GM04504 (cell line): ENCODE measurements at places on chromosomes 16 and 17.
A peak's percentile ranks its signal among the peaks of the same experiment; 100 is the strongest.

GRCh38 chr16:66342294-66342900 is 24.1 kb upstream of the CDH5 start:
- DNase-seq: no peak

DNA sequence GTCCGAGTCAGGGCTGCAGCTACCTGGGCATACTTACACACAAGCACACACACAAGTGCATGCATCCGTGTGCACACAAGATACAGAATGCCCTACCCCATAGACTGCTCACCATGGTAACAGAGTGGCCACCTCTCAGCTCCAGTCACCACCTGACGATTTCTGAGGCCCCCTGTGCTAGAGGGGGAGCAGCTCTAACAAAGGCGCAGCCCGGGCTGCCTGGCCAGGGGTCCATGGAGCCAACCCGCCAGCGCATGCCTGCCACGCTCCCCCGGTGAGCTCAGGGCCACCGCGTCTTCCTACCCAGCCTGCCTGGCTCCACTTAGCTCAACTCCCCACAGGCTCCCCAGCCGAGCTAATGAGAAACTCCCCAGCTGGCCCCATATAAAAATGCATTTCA is 75.5 kb downstream of the ZNF423 start:
- no peak for DNase-seq

- DNase-seq: no peak
Measured at GRCh38 chr17:63294776-63295175, 151.3 kb downstream of the CYB561 start.

DNA sequence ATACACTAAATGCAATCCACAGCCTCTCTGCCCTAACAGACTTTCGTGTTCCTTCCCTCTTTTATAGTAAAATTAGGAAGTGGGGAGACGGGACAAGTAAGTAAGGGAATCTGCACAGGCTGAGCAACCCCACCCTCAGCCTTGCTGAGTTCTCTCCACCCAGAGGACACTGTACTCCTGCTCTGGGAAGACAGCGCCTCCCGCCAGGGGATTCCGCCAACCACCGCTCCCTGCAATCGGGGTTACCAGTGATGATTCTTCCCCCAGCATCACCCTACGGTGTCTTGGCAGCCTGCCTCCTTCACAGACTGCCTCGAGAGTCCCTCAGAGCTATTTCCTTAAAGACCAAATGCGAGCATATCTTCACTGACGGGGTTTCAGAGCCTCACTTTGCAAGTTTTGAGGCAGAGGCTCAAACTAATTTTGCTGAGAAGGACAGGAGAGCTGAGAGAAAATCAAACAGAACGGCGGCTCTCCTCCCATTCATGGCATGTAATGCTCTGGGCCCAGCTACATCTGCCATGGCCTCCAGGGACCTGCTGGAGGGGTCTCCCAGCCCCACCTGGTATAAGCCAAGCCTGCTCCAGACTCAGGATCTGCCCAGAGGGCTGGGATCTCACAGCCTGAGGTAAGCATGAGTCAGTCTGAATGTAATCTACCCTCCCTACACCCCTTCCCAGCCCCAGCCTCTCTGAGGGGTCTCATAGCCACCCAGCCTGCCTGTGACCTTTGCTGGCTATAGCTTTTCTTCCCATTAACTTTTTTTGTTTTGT is 22.7 kb upstream of the ASGR2 start:
- DNase-seq: no peak

GRCh38 chr17:66272811-66273585 is 29.4 kb upstream of the PRKCA start:
- DNase-seq: peak; percentile 70

GRCh38 chr17:35286120-35286781 is 43.4 kb downstream of the SLFN5 start:
- DNase-seq: no peak

GRCh38 chr17:42210046-42210445 is 15.8 kb upstream of the GHDC start:
- DNase-seq: no peak

GRCh38 chr16:53356478-53357207 is 77.6 kb upstream of the RBL2 start:
- DNase-seq: no peak

GRCh38 chr16:10085078-10085798 is 97.0 kb downstream of the GRIN2A start:
- DNase-seq: no peak

DNA sequence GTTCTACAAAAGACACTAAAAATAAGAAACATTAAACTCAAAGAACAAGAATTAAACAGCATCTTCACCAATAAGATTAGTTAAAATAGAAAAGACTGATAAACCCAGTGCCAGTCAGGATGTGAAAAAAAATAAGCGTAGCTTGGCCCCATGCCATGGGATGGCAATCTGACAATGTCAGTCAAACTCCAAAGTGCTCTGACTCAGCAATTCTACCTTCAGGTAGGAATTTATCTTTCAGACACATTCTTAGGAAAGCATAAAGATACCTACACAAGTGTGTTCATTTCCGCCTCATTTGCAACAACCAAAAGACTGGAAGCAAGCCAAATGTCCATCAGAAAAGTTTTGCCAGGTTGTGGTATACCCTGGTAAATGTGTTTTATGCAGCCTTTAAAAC is 9.1 kb upstream of the MPO start:
- no peak for DNase-seq

DNA sequence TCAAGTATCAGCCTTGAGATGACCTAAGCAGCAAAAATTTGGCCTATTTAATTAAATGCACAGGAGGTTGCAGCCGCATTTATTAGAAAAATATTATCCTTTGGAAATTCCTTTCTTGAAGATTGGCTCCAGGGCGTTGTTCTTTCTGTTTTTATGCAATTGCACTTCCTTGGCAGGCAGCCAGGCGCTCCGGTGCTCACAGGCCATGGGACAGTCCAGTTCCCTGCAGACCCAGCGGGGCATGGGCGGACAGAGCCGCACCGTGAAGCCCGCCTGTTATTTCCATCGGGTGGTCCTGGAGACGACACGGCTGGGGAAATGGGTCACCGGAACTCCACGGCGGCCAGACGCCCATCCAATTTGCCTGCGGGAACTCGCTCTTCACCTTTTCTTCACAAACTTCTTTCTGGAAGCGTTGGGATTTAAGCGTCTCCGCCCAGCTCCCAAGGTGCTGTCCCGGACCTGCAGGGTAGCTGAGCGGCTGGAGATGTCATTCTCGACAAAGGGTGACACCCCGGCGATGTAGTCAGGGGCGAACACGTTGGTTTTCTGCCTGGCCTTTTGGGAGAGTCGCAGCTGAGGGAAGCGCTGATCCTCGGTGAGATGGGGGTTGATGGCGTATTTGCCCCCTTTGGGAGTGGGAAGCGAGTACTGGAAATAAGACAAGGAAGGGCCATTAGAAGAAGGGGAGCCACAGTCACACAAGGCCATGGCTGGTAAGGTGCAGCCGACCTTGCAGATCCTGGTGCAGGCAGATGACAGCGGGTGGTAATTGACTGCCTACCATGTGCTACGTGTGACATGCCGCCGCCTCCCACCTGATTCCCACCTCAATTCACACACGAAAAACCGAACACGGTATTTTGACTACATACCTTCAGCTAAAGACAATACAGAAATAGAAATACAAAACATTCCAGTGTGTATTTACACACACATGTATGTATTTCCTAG is 12.5 kb downstream of the NOB1 start:
- DNase-seq: no peak

DNA sequence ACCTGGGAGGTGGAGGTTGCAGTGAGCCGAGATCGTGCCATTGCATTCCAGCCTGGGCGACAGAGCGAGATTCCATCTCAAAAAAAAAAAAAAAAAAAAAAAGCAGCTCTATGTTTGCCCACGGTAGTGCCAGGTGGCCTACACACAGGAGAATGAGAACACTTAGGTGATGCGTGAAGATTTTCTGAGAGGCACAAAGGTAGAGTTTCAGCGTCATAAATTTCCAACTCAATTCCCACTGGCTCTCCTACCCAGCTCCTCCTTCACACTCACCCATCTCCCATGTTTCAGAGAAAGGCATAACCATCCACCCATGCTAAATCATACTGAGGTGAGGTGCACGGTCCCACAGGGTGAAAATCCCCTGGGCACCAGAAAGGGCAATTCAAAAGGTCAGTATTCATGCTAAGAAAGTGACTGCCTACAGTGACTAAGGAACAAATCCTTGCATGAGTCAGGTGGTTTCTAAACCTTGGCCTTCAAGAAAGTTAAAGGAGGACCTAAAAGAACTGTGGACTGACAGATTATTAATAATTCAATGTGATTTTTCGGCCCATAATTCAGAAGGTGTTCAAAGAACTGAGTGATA is 4.8 kb downstream of the DCAKD start:
- DNase-seq: no peak

- DNase-seq: no peak
Measured at GRCh38 chr17:73390221-73390620, 78.4 kb upstream of the CDC42EP4 start.

DNA sequence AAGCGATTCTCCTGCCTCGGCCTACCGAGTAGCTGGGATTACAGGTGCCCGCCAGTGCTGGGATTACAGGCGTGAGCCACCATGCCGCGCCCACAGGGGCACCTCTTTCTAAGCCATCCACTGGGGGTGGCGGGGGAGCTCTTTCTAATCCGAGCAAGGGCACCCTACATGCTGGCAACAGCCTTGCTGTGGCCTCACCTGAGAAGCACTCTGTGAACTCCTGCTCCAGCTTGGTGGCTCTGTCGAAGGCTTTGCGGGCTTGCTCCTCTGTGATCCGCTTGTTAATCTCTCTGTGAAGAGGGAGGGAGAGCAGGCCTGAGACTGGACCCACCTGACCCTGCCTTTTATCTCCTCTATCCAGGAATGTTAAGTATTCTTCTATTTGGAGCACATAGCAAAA is 11.9 kb upstream of the ASGR1 start:
- DNase-seq: no peak

GRCh38 chr16:23031508-23032098 is 117.6 kb downstream of the USP31 start:
- no peak for DNase-seq

DNA sequence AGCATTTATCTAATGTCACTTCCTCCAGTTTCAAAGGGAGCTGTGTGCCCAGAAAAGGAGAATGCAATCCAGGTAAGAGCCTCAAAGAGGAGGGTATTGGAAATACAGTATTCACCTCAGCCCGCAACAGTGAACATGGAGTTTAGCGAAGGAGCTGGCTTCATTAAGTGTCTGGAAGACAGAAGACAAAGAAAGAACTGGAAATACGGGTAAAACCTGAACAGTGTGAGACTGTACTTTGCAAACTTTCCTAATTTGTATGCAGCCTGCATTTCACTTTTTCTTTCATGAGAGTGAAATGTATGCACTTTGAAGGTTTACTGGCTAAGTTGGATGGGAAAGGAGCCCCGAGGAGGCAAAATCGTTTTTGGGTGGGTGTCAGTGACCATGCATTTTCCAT is 478.4 kb downstream of the HS3ST3B1 start:
- no peak for DNase-seq

- peak; percentile 76 for DNase-seq
Measured at GRCh38 chr17:63406689-63407330, 39.3 kb downstream of the CYB561 start.

- DNase-seq: no peak
Measured at GRCh38 chr17:39175695-39176093, 9.7 kb upstream of the ARL5C start.

GRCh38 chr16:70805787-70806186 is 4.8 kb upstream of the VAC14 start:
- peak; percentile 35 for DNase-seq
